CD4-positive, alpha-beta T cell treated with Interleukin-17A for 1 hour (primary cell): ENCODE measurements at places on chromosomes 2 and 18.

DNA sequence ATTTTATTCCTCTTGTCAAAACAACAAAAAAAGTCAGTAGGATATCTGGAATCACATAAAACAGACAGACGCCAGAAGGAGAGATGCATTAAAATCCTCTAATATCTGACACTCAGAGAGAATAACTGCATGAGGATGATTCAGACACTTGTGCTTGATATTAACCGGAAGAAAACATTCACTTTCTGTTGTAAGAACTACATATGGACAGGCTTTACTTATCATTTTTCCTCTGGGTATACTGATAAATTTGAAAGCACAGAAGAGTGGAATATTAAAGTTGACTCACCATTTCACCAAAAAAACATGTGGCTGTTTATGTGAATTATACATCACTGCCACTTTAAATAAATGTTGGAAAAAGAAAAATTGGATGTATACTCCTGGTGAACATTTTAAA lies 589.1 kb upstream of the CDH2 start:
- no peak for DNase-seq

DNA sequence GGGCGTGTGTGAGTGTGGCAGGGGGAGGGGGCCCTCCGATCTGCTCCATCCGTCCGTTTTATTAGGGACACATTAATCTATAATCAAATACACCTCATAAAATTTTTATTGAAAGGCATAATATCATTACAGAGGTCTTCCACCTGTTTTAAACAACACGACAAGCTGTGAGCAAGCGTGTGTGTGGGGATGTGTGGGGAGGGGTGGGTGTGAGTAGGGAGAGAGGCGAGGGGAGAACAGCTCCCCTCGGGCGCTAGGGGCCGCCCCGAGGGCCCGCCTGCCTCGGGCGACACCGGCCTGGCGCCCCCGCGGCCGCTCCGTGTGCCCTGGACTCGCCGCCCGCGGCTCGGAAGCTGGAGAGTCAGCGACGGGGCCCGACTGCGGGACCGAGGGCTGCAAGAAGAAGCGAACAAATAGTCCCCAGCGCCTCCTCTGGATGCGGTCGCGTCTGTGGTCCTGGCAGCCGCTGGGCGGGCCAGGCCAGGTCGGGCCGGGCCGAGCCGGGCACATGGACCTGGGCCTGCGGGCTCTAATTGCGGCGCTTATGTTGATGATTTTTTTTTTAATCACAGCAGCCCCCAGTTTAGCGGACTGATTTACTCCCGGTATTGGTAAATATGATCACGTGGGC lies 352 bp upstream of the HOXD9 start:
- DNase-seq = no peak

- no peak for DNase-seq
Measured at GRCh38 chr2:100783987-100784386, 36.0 kb upstream of the NPAS2 start.

DNA sequence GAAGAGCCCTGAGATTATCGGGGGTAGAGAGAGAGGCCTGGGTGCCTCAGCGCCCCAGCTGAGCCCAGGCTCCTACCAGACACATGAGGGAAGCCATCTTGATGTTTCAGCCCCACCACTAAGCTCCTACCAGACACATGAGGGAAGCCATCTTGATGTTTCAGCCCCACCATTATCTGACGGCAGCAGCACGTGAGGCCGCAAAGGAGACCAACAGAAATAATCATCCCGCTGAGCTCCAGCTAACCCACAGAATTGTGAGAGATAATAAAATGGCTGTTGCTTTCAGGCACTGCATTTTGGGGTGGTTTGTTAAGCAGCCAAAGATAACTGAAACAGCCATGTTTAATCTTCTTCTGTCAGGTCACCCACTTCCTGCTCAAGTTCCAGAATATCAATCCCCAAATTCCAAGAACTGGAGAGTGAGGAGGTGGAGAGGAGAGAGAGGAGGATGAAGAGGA lies 29.3 kb upstream of the SOS1 start:
- no peak for DNase-seq

- DNase-seq = no peak
Measured at GRCh38 chr2:151206446-151206968, 55.2 kb downstream of the RBM43 start.

GRCh38 chr2:109089602-109090300 lies 39.3 kb upstream of the SH3RF3 start:
- DNase-seq = no peak

DNA sequence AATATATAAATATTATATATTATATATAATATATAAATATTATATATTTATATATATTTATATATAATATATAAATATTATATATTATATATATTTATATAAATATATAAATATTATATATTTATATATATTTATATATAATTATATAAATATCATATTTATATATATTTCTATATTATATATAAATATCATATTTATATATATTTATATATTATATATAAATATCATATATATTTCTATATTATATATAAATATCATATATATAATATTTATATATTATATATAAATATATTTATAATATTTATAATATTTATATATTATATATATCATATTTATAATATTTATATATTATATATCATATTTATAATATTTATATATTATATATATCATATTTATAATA lies 321.4 kb downstream of the CDH2 start:
- DNase-seq = no peak
